Glomerular endothelial cell (primary cell): ENCODE measurements at places on chromosomes 6 and 20.

DNA sequence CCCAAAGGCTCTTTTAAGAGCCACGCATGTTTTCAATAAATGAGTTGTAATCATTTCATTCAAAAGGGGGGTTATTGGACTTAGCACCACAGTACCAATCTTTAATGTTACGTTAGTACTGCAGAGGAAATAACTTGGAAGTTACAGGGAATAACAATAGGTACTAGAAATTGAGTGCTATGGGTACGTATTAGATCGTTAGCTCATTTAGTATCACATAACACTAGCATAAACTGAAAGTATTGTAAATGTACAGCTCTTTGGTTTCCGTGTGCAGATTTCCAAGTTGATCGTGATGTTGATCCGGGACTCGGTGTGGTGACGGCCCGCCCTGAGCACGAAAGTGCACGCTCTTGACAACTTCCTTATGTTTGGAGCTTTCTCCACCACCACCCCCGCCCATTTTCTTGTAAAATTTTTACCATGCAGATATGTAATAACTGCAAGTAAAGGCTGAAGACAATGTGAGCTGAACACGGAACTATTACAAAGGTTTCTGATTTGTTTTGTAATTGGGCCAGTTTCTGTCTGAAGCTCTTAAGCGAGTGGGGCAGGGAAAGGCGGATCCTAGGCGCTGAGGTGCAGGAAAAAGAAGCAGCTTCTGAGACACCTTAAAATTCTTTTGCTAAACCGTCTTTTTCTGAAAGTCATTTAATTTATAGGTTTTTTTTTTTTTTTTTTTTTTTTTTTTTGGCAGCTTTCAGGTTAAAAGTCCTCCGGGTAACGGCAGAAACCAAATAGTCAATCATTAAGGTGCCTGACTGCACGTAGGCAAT is 71.5 kb downstream of the HFE start:
- no peak for DNase-seq

DNA sequence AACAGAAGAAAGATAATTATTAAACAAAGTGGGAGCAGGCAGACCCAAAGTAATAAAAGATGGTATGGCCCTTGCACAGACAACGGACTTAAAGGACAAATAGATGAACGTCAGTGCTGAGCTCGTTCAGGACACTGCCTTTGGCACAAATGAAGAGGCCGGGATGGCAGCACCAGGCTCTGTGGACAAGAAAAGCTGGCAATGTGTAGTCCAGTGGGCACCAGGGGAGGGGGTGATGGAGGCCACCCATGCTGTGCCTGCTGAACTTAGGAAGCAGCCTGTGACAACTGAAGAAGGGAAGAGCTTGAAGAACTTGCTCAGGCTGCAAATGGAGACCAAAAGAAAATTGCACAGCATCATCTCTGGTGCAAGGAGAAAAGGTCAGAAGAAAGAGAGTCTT is 131.0 kb downstream of the ANKRD60 start:
- DNase-seq = no peak

DNA sequence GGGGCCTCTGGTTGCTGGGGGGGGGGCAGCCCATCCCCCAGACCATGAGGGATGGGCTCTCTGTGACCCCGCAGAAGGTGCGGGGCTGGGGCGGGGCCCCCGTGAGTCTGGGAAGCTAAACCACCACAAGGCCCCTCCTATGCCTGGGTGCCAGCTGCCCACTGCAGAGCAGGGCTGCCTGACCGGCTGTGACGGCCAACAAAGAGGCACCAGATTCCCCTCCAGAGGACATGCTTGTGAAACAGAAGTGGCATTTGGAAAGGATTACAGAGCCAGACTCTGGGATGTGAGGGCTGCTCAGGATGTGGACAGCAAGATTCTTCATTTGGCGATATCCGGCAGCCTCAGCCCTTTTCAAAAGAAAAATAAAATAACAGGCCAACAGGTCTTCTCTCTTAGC is 16.5 kb upstream of the NTSR1 start:
- DNase-seq = no peak

- DNase-seq = no peak
Measured at GRCh38 chr6:110595112-110595511, 118.7 kb upstream of the SLC22A16 start.

- no peak for DNase-seq
Measured at GRCh38 chr6:157646012-157646411, 177.0 kb upstream of the SNX9 start.

GRCh38 chr20:4848041-4848440 is 126.3 kb downstream of the PRND start:
- no peak for DNase-seq

- no peak for DNase-seq
Measured at GRCh38 chr6:150732765-150733539, 132.6 kb upstream of the MTHFD1L start.

GRCh38 chr6:3231247-3232016 is 4.0 kb upstream of the TUBB2B start:
- no peak for DNase-seq
